Right hindlimb (tissue), 1 donor: ENCODE measurements at places on chromosomes 11 and 22.
A peak's percentile ranks its signal among the peaks of the same experiment; 100 is the strongest.

GRCh38 chr11:130592056-130592455 lies 143.6 kb downstream of the ADAMTS15 start:
- no peak for DNase-seq

GRCh38 chr11:118912742-118913410 lies 12.8 kb downstream of the BCL9L start:
- no peak for DNase-seq

DNA sequence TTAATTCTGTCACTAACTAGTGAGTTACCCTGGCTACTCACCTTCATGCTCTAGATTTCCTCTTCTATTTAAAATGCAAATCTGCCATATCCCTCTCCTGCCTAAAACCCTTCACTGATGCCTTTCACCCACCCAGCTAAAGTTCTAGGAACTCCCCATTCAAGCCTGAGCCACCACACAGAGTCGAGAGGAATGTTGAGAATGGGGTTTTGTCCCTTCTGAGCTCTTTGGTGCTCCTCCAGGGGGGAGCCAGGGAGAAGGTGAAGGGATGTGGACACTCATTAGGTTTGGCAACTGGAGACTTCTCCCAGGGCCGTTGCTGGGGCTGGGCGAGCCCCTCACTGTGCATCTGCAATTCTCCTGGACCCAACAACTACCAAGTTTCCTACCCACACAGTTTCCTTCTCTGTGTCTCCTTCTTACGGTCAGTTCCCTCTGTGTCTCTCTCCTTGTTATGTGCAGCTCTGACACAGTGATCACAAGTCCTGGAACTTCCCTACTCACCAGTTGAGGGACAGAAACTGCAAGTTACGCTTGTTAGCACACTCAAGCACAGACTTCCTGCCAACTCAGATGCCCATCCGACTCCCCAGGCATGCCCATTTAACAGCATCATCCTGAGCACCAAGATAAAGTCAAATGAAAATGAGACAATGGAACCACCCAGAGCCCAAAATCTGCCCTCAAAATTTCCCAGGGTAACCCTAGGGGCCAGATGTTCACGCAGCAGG lies 6.5 kb upstream of the IL10RA start:
- no peak for DNase-seq

GRCh38 chr11:45847911-45848316 lies 639 bp downstream of the CRY2 start:
- no peak for DNase-seq

- no peak for DNase-seq
Observed at GRCh38 chr11:62370743-62371440, 33.6 kb downstream of the ASRGL1 start.

GRCh38 chr11:95067841-95068219 lies 1.1 kb downstream of the SRSF8 start:
- no peak for DNase-seq

- DNase-seq, result no peak
Observed at GRCh38 chr11:70507466-70508230, 109.3 kb downstream of the CTTN start.

GRCh38 chr22:20013382-20013871 lies 3.2 kb downstream of the ARVCF start:
- peak; percentile 84 for DNase-seq

DNA sequence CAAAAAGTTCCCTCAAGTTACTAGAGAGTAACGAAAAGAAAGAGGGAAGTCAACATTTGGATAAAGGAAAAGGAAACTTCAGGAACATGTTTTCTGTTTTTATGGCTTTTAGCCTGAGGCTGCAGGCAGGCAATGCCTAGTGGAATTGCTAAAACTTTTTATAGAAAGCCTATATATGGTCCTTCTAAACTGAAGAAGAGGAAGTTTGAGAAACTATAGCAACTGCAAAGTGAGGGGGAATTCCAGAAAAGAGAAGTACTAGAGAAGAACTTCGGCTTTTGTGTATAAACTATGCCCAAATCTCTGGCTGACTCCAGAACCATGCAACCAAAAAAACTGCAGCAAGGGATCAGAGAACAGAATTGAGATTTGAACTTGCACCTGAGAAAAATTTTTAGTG lies 74.3 kb upstream of the ARHGAP42 start:
- DNase-seq, result no peak

DNA sequence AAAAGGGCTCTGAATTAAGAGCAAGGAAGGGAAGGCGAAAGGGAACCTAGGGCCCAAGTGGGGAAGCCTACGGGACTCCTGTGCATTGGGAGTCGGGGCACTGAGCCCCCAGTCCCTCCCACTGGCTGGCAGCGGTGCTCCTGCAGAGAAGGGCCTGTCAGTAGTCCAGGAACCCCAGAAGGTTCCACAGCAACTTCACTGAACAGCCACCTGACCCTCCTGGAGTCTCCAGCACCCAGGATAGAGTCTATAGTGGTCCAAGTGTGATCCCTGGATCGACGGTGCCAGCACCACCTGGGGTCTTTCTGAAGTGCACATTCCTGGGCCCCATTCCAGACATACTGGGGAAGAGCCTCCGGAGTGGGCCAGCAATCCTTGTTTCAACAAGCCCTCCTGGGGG lies 100.0 kb upstream of the B3GAT1 start:
- no peak for DNase-seq

- DNase-seq, result no peak
Observed at GRCh38 chr11:61534025-61534932, 25.7 kb downstream of the LRRC10B start.

- DNase-seq, result no peak
Observed at GRCh38 chr22:22086501-22087158, 104.0 kb upstream of the TOP3B start.

DNA sequence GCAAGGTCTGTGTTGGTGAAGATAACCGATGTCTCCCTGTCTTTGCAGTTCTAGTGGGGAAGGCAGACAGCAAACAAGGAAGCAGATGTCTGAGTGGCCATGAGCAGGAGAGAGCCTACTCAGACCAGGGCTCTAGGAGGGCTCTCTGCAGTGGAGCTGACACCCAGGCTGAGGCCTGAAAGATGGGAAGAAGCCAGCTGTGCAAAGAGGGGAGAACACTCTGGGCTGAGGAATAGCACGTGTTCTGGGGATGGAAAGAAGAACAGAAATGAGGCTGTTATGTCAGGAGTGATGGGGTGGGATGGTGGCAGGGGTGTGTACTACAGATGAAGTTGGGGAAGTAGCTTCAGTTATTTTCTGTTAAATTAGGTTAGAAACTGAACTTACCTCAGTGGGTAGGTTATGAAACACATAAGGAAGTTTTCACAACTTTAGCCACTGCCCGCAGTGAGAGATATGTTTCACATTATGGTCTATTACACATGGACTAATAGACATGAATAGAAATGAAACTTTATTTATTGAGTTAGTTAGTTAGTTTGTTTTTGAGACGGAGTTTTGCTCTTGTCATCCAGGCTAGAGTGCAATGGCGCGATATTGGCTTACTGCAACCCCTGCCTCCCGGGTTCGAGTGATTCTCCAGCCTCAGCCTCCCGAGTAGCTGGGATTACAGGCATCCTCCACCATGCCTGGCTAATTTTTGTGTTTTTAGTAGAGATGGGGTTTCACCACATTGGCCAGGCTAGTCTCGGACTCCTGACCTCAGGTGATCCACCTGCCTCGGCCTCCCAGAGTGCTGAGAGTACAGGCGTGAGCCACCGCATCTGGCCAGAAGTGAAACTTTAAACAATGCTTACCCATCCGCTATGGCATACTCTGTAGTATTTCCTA lies 7.8 kb downstream of the DCPS start:
- DNase-seq, result no peak

GRCh38 chr22:49457946-49458707 lies 369.5 kb downstream of the BRD1 start:
- no peak for DNase-seq

DNA sequence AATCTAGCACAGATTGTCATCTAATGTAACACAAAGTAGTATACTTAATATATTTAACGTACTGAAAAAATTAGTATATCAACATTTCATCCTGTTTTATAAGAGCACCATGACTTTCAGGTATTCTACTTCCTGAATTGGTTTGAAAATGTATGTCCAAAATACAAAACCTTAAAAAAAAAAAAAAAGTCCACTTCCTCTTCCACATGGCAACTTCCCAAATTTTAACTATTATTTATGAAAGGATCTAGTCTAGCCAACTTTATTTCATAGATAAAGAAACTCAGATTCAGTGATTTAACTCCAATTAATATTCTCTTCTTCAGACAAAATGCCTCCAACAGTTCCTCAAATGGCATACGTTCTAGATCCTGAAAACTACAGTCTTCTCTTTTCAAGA lies 44.0 kb downstream of the PIK3C2A start:
- no peak for DNase-seq

- no peak for DNase-seq
Observed at GRCh38 chr11:108170184-108170583, 48.8 kb downstream of the ACAT1 start.

DNA sequence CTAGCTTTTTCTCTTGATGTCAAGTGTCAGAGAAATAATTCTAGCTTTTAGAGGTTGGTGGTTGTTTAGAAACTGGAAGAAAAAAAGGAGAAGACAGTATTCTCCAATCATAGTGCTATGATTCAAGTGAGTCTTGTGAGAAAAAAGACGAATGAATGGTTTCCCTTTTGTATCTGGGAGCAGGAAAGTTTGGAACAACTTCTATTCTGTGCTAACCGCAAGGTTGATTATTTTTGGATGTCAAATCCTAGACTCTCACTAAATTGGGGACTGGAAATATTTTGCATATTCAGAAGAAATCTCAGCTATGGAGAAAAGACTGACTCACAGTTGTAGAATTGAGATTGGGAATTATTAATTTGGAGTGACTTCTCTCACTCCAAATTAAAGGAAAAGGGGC lies 69.2 kb downstream of the SYT13 start:
- DNase-seq, result no peak

DNA sequence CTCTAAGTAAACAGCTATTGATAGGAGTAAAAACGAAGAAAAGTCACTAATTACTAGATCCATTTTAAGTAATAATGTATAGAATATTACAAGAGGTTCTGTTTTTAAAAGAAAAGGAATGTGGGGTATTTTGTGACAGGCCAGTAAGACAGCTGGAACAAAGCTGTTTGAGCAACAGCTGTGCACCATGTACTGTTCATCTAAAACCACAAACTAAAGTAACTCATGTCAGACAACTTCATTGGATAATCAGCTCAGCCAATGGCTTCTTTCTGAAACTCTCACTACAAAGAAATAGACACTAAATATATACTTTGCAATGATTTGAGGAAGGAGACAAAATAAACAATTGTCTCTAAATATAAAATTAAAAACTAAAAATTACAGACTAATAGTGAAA lies 16.1 kb downstream of the RRAS2 start:
- no peak for DNase-seq

DNA sequence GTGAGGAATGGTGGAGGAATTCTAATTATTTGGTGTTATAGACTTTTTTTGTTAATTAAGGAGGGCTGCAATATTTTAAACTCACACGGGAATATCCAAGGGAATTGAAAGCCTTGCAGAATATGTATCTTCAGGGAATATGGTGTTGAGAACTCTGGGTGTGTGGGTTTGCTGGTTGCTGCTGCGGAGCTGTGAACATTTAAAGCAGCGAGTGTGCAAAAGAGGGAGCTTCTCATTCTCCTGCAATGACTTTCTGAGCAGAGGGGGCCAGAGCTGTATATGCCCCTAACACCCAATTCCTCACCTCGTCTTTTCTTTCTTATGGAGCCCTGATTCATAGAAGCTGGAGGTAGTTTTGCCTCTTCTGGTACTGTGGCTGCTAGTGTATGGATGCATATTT lies 217.7 kb downstream of the HIPK3 start:
- no peak for DNase-seq

- no peak for DNase-seq
Observed at GRCh38 chr11:129996113-129996870, 6.3 kb downstream of the PRDM10 start.

DNA sequence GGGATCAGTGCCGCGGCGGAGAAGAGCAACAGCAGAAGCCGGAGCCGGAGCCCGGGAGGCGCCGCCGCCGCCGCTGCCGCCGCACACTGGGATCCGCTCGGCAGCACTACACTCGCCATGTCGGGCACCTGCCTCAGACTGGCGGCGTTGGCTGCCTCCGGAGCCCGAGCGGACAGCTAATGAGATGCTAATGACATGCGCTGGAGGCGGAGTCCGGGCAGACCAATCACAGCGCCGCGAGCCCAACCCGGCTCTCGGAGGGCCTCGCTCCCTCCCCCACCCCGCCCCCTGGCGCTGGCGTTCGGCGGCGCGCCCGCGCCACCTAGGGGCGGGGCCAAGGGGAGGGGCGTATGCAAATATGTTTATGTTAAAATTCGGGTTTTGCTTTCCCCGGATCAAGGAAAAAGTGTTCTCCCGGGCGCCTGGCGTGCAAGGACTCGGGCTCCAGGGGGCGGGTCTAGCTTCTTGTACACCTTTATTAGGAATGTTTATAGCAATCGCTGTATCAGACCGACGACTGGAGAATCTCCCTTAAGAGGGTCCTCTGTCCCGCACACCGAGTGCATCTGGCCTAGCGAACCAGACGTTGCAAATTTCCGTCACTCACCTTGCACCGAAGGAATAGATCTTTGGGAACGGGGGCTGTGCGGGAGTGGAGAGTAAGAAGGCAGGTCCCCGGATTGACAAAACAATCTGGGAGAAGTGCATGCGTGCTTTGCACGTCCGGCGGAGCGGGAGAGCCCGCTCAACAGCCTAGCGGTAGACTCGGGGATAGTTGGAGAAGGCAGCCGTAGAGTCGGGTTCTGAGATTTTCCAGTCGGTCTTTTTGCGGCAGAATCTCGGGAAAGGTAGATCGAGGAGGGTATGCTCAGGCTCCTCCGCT lies at the start of gene CADM1:
Gene CADM1 (minus strand): TSS at position 140 of the 883 bp plus-strand sequence.
- DNase-seq, result peak; percentile 96

DNA sequence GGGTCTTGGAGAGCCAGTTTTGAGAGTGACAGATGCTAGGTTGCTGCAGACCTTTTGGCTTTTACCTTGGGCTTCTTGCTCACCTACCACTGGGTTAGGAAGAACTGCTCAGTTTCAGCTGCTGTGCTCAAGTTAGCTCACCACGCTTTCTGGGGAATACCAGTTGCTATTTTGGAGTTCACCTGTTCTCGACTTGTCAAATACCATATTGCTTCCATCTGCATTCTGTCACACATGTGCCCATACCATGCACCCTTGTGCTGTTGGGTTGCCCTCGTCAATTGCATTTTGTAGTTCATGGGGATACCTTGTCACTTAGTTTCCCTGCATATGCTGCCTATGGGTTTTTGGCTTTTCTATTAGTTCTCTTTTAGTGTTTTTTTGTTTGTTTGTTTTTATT lies 23.0 kb upstream of the BARX2 start:
- DNase-seq, result no peak

GRCh38 chr11:8705146-8705545 lies 22.6 kb downstream of the RPL27A start:
- no peak for DNase-seq
